ENCODE measurements at places on chromosomes 16 and 17.

GRCh38 chr16:56363781-56364565, 61.4 kb downstream of the AMFR start:
- DNase-seq: no peak

DNA sequence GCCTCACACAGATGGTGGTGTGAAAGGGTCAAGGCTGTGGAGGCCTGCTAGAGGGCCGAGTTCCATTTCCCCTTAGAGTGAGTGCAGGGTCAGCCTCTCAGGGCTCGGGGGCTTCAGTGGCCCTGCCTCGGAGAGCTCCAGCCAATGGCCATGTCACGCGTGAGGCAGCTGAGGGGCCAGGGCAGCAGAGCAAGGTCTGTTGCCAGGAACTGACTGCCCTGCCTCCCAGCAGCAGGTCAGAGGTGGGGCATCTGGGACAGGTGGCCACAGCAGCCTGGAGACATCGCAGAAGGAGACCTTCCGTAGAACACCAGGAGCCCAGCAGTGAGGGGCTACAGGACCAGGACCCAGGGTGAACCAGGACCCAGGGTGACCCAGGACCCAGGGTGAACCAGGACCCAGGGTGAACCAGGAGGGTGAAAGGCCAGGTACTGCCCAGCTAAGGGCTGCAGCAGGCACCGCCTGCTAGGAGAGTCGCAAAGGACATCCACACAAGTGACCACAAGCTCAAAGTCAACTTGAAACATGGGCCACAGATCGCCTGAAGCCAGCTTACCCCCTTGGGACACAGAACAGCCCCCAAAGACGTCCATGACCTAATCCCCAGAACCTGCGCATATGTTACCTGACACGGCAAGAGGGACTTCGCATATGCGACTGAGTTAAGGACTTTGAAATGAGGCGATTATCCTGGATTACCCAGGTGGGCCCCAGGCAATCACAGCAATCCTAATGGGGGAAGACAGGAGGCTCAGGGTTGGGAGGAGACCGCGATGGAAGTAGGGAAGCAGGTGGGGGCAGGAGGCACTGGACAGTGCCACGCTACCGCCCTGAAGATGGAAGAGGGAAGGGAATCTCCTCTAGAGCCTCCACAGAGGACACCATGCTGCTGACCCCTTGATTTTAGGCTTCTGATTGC, 4.8 kb upstream of the MEAK7 start:
- no peak for DNase-seq

- peak; percentile 47 for DNase-seq
Observed at GRCh38 chr16:83968891-83969649, 1.0 kb downstream of the NECAB2 start.

DNA sequence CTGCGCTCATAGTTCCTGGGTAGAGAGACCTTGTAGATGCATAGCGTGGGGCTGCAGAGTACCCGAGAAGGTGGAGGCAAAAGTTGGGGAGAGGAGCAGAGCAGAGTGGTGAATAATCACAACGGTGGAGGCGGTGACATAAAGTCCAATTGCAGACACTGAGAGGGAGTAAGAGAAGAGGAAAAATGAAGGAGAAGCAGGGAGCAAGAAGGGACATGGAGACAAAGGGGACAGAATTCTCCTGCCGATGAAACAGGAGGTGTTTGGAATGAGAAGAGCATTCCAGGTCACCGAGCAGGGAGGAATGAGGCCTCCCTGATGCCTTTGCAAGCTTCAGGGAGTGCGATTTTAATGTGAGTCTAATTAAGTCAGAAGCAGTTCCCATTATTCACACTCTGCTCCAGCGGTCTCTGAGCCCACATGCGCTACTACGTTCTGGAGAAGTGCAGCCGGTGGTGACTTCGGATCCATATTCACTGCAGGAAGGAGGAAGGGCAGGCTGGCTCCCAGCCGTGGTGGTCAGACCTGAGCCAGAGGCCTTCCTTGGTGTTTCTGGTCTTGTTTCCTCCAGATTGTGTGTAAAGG, 108.0 kb upstream of the DNAH9 start:
- peak; percentile 67 for DNase-seq

GRCh38 chr17:49028271-49028670, 31.1 kb downstream of the IGF2BP1 start:
- no peak for DNase-seq

DNA sequence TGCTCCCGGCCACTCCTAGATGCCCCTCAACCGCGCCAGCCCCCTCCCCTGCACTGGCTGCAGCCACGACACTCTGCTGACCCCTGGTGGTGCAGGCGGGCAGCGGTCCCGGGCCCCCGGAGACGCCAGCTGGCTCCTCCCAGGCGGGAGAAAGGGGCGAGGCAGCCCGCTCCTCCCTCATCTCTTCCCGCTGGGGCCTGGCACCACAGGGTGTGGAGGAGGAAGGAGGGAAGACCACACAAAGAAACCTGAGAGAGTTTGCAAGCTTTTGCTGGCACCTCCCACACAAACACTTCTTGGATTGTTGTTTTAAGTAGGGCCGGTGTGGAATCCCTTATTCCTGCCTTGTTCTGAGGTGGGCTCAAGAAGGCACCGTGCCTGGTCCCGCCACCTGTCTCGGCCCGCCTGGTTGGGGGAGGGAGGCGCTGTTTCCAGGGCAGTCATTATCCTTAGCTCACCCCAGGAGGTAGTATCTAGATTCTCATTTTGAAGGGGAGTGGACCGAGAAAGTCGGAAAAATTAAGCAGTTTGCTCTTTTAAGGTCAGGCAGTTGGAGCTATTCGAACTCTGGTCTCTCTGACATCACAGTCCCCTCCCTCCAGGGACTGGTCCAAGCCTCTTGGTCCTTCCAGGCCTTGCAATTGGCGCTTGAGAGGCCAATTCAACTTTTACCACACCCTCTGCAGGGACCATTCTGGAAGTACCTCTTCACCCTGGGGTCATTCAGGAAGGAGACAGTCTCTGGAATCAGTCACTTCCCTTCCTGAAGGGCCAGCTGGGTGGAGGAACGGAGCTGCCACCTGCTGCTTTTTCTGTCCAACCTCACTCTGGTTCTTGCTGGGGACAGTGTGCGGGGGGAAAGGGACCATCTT, 959 bp upstream of the ANKRD13B start:
- DNase-seq: peak; percentile 96

DNA sequence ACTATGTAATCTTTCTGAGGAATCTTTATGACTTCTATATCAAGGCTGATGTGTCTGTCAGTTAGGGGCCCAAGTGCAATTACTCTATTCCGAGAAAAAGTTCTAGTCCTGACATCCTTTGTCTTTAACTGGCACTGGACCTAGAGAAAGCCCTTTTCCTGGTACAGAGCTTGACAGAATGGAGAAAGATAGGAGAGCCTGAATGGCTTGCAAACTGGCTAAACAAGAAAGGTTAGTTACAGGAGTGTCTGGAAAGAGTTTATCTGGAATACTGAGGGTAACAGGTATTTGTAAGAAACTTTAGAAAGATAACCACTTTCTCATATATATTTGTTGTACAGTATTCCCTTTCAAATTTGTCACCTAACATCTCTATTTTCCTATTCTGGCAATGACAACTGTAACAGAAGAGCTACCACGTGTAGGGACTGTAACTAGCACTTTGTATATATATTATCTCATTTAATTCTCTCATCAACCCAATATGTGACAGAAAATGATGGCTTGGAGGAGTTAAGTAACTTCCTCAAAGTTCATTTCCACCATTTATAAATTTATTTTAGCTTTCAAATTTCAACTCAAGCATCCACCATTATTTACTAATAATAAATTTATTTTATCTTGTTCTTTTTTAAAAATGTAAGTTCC, 97.4 kb upstream of the C17orf78 start:
- no peak for DNase-seq

GRCh38 chr16:84658690-84659089, 10.4 kb downstream of the KLHL36 start:
- no peak for DNase-seq

GRCh38 chr17:17042851-17043460, 699 bp downstream of the MPRIP start:
- peak; percentile 45 for DNase-seq

- peak; percentile 37 for DNase-seq
Observed at GRCh38 chr16:84138824-84139627, 6.0 kb downstream of the HSDL1 start.

GRCh38 chr16:82603784-82604411, 22.9 kb upstream of the CDH13 start:
- peak; percentile 72 for DNase-seq

- DNase-seq: no peak
Observed at GRCh38 chr17:42266918-42267766, 9.0 kb downstream of the STAT5B start.

- no peak for DNase-seq
Observed at GRCh38 chr17:14918540-14918939, 346.6 kb downstream of the PMP22 start.

GRCh38 chr16:53769787-53770186, 65.8 kb downstream of the FTO start:
- no peak for DNase-seq

DNA sequence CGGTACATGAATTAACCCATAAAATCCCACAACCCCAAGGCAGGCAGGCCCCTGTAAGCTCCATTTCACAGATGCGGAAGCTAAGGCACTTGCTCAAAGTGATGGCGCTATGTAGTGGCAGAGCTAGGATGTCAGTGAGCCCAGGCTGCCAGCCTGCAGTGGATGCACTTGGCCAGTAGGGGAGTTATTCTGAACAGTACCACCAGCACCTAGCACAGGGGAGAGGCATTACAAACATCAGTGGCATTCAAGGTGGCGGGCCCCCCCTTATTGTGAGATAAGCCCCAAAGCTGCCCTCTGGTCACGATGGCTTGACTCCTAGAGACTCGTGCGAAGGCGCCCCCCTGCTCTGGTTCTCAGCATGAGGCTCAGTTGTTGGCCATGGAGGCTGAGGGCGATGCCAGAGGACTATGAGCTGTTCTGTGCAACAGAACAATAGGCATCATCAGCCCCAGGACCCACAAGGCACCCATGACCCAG, 33.8 kb downstream of the GTF3C1 start:
- peak; percentile 51 for DNase-seq

- peak; percentile 48 for DNase-seq
Observed at GRCh38 chr16:566475-567372, at the start of gene NHLRC4. TSS of gene NHLRC4 (plus strand) at chr16:567005. CDS start at chr16:568048, 1,043 bp downstream.

DNA sequence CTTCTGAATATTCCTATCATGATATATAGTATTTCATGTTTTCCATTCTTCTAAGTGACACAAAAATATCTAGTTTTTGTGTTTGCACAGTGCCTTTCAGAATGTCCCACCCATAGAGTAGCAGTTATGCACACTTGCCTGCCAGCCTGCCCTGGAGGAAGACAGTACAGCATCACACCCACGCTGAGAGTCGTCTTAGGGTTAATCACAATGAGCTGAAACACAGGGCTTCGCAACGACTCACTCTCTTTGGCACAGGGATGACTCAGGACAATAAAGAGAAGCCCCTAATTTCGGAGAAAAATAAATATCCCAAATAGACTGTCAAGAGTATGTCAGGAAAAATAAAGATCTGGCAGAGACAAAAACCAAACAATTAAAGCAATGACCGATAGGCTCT, 11.6 kb upstream of the NDUFAB1 start:
- no peak for DNase-seq

- DNase-seq: no peak
Observed at GRCh38 chr17:31788956-31789355, 70.1 kb downstream of the COPRS start.

- DNase-seq: no peak
Observed at GRCh38 chr16:565419-566330, 1.1 kb upstream of the NHLRC4 start.

GRCh38 chr17:49512296-49513043, 17.4 kb downstream of the NGFR start:
- DNase-seq: no peak

DNA sequence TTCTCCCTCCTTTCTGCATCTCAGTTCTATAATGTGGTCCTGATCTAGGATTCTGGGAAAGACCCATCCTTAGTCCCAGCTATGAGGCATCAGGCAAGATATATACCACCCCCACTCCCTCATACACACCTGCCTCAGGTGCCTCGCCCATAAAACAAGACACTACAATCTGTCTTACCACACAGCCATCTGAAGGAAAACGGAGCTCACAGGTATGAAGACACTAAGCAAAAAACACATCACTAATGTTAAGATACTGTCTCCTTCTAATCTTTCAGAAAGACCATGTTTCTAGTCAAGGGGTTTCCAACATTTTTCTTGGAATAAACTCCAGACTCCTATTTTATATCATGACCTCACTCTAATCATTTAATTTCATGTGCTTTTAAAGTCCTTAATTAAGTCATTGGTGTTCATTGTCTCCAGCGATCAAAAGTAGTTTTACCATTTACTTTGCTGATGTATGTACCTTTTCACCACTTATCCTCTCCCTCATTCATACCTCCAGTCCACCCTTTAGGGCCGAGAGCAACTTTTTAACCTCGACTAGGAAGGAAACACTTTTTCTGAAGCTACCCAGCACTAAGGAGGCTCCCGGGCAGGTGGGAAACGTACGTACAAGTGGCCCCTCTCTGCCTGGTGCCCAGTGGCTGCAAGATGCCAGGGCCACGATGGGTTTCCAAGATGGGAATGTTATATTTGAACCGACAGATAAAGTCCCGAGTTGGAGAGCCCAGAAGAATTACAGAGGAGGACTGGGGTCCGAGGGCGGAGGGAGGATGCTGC, 979 bp downstream of the MAP3K14 start:
- DNase-seq: no peak

DNA sequence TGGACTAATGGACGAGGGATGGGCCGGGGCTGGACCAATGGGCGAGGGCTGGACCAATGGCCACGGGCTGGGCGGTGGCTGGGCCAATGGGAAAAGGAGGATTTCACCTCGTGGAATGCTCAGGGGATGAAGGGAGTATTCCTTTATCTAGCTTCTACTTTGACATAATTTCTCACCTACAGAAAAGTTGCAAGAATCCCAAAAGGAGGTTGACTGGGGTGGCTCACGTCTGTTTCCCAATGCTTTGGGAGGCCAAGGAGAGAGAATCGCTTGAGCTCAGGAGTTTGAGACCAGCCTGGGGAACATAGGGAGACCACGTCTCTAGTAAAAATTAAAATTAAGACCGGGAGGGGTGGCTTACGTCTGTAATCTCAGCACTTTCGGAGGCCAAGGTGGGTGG, 5.7 kb upstream of the FLYWCH1 start:
- no peak for DNase-seq

GRCh38 chr17:2883544-2884213, 87.4 kb downstream of the RAP1GAP2 start:
- DNase-seq: no peak

GRCh38 chr16:1963806-1964505, 670 bp downstream of the RPS2 start:
- DNase-seq: peak; percentile 56

- no peak for DNase-seq
Observed at GRCh38 chr17:35041390-35041789, 22.1 kb downstream of the RFFL start.

DNA sequence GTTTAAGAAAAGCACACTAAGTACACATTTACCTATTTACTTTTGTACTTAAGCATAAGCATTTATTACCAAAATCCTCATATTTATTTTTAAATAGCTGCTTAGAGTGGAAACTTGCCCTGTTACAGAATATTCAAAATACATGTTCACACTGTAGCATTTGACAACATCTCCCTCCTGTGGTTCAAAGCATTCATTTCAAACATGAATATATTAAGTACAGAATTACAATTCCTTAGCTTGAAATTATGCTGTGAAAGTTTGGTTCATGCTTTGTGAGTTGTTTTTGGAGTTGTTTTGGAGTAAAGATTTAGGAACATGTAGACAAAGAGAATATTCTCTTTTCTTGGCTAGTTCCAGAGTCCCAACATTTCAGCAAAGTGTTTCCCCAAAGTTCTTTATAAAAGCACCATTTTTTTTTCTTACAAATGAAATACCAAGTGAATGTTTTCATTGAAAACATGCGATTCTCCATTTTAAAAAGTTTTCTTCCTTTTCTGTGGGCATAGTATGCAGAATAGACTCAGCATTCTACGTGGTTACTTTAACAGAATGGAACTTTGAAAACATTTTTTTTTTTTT, 33.2 kb downstream of the TUBD1 start:
- no peak for DNase-seq

- no peak for DNase-seq
Observed at GRCh38 chr16:86002178-86002900, 103.4 kb downstream of the IRF8 start.

Data from neural progenitor cell (in vitro differentiated cells).